ENCODE measurements at places on chromosomes 2 and 18. TPM values are rescaled to one million over a fixed set of nuclear protein-coding genes. Genes with fewer than 3 reads are reported as not detected.

GRCh38 chr2:165803123-165803760 is 9.2 kb upstream of the GALNT3 start:
- peak; percentile 59 for DNase-seq

- DNase-seq: no peak
Measured at GRCh38 chr2:156700681-156701080, 264.5 kb downstream of the GPD2 start.

GRCh38 chr2:105411720-105412407 is 13.0 kb upstream of the FHL2 start:
- DNase-seq: peak; percentile 81

LRP2 gene
- total RNA-seq: not detected

AGXT gene
- 1.6 TPM for total RNA-seq

All from HT-29 (cell line).